ENCODE measurements at places on chromosomes 1 and 21.

- DNase-seq = no peak
Measured at GRCh38 chr1:108141621-108142020, 58.5 kb downstream of the SLC25A24 start.

DNA sequence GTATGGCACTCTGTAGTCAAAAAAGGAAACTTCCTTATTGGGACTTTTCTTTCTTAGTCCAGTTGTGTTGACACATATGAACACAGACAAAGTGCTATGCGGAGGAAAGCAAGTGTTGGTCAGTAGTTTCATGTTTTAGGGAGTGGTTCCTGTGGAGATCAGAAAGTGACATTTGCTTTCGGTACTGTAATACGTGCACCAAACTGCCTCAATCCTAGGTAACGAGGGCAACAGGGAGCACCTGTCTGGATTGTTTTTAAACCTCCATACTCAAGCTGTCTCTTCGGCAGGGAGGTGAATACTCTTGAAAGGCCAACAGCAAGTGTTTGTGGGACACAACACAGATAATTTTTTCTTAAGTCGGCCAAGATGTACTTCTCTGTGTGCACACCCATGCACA lies 9.1 kb downstream of the RHOU start:
- DNase-seq = no peak

DNA sequence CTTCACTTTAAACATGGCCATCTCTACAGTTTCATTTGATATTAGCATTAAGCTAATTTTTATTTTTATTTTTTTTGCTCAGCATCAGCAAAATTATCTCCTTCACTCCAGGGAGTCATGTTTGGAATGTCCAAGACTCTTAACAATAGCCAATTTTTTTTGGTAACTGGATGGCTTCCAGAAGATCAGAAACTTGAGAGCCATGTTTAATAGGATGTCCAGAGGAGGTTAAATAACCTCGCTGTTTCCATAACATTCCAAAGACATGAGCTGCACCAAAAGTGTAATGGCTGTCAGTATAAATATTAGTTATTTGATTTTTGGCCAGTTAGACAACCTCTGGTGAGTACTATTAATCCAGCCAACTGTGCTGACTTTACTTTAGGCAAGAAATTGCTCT lies 80.7 kb downstream of the DNTTIP2 start:
- DNase-seq = no peak

DNA sequence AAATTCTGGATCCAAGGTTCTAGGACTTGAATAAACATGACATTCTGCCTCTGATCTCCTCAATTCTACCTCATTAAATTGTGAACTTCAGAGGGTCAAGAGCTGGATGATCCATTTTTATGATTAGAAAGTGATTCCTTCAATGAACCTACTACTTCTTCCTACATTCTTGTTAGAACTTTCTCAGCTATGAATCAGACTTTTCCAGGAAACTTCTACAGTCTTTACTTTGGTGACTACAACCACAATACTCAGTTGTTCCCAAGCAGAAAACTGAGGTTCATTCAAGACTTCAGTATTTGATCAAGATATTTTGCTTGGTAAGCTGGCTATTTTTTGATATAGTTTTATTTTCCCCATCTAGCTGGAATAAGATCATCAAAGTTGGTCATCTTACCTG lies 51.4 kb downstream of the CDC7 start:
- DNase-seq = no peak

DNA sequence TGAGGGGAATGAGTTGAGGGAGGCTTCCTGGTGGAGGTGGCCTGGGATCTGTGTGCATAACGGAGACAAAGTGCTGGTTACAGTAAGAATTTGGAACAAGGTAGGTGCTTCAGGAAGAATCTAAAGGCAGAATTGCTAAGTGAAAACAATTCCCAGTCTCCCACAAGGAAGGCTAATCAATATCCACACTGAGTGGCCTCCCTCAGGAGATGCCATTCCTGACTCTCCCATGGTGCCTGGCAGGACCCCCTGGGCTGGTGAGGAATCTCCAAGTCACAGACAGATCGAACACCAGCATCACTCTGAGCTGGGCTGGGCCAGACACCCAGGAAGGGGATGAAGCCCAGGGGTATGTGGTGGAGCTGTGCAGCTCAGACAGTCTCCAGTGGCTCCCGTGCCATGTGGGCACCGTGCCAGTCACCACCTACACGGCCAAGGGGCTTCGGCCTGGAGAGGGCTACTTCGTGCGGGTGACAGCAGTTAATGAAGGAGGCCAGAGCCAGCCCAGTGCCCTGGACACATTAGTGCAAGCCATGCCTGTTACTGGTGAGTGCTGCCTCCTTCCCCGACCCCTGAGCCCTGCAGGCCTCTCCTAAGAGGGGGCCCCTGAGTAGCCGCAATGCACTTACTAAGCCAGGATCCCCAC lies 30.7 kb downstream of the IGFN1 start:
- DNase-seq = no peak

DNA sequence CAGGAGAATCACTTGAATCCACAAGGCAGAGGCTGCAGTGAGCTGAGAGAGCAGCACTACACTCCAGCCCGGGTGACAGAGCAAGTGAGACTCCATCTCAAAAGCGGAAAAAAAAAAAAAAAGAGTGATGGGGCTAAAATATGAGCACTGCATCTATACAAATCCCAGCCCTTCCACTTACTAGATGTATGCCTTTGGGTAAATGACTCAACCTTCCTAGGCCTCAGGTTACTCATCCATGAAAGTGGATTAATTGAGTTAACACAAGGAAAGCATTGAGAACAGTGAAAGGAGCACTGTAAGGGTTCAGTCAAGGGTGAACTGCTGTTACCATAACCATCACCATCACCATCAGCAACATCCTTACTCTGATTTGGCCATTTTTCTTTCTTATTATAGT lies 226.4 kb upstream of the C8B start:
- DNase-seq = no peak

DNA sequence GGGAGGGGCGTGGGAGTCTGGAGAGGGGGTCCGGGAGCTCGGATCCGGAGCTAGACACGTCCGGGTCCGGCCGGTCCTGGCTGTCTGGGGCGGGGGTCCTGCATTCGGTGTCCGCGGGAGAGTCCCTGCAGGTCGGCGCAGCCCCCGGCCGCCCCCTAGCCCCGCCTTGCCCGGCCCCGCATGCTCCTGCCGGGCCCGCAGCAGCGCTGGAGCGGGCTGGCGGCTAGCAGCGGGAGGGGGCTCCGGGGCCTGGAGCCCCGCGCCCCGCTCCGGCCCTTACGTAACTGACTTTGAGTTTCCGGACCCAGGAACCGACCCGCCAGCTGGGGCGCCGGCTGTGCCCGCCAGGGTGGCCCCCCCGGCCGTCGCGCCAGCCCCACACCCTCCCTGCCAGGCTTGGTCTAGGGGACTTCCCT lies 26.9 kb upstream of the EPB41 start:
- peak; percentile 81 for DNase-seq

GRCh38 chr1:65059930-65060538 lies 88.0 kb upstream of the AK4 start:
- DNase-seq = no peak

DNA sequence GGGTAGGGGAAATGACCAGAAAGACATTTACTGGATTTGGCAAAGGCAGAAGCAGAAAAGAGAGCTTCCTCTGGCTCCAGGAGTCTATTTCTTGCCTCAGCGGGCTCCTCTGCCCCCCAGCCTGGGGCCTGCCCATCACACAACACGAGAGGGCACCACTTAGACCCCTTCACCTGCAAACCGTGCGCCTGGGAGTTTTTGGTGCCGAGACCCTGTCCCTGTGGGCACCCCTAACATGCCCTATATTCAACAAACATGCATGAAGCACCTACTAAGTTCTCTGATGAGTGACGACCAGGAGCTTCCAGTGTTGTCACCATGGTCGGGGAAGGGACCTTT lies 18.8 kb downstream of the IL6R start:
- DNase-seq = no peak

DNA sequence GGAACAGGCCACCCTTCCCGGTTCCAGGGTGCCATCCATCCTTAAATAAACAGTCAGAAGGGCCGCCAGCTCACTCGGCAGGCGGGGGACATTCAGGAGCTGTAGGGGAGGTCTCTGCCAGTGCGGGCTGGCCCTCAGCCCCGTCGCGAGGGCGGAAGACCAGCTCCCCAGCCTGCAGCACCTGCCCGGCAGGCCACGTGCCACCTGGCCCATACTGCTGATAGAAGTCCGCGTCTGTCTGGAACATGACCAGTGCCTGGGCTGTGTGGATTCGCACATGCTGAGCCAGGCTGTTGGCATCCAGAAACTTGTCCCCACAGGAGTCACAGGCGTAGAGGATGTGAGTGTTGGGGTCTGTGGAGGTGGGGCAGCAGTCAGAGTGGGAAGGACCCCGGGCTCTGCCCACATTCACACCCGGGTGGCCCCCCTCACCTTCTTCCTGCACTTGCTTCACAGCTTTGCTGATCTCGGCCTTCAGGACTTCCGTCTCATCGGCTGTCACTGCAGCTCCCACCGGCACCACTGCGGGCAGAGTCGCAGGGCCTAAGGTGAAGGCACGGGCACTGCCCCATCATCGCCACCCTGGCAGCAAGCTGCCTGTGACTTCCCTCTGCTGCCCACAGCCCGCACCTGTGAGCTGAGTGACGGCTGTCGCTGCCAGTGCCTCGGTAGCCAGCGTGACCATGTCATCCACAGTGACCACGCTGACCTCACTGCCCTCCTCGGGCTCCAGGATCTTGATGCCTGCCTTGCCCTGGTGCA lies 33.8 kb downstream of the ZBTB17 start:
- no peak for DNase-seq

- DNase-seq = no peak
Measured at GRCh38 chr1:98342566-98342965, 319.0 kb upstream of the SNX7 start.

- no peak for DNase-seq
Measured at GRCh38 chr1:3533067-3534048, 78.0 kb downstream of the MEGF6 start.

DNA sequence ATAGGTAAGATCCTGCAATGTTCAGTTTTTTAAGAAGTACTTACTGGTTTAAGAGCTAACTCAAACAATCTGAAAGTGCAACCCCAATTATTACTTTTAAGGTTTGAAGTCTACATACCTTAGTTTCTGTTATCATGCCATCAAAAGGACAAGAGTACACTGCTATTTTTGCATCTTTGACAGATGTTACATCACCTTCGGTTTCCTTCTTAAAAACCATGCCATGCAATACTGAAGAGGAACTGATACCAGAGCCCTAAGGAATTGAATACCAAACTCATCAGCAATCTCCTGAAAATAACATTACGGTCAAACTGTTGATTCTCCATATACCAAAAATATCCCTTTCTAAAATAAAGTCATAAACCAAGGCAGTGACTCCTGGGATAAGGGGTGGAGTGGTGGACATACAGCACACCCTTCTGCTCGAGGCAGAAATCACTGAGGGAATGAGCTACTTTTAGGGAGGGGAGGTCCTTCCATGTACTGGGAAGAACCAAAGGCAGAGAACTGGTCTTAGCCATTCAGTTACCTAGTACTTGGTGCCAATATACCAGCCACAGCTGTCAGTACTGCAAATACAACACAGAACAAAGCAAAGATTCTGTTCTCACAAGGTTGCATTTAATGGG lies 8.5 kb downstream of the CCT8 start:
- no peak for DNase-seq

DNA sequence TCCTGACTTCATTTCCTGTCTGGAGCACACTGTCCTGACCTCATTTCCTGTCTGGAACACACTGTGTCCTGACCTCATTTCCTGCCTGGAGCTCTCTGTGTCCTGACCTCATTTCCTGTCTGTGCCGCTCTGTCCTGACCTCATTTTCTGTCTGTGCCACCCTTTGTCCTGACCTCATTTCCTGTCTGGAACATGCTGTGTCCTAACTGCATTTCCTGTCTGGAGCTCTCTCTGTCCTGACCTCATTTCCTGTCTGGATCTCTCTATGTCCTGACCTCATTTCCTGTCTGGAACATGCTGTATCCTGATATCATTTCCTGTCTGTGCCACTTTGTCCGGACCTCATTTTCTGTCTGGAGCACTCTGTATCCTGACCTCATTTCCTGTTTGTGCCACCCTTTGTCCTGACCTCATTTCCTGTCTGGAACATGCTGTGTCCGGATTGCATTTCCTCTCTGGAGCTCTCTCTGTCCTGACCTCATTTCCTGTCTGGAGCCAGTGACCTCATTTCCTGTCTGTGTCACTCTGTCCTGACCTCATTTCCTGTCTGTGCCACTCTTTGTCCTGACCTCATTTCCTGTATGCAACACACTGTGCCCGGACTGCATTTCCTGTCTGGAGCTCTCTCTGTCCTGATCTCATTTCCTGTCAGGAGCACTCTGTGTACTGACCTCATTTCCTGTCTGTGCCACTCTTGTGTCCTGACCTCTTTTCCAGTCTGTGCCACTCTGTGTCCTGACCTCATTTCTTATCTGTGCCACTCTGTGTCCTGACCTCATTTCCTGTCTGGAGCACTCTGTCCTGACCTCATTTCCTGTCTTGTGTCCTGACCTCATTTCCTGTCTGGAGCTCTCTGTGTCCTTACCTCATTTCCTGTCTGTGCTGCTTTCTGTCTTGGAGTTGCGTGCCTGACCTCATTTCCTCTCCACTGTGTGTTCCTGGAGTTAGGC lies 27.6 kb downstream of the SKI start:
- peak; percentile 91 for DNase-seq

DNA sequence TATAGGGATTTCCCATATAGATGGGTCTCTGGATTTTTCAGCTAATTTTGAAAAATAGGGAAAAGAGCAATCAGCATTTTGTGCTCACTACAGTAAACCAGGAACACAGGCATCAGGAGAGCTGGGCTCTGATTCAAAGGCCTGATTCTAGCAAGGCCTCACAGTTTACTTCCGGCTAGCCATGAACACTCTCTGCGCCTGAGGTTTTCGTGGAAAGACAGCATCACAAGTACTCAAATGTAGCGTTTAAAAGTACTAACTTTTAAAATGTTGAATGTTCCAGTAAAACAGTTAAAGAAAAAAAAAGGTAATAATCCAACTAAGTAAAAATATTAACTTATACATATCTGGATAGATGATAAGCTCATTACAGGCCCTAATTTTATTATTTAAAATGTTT lies 120.6 kb downstream of the SLC45A1 start:
- no peak for DNase-seq

- peak; percentile 18 for DNase-seq
Measured at GRCh38 chr1:245056913-245057312, 97.9 kb upstream of the KIF26B start.

DNA sequence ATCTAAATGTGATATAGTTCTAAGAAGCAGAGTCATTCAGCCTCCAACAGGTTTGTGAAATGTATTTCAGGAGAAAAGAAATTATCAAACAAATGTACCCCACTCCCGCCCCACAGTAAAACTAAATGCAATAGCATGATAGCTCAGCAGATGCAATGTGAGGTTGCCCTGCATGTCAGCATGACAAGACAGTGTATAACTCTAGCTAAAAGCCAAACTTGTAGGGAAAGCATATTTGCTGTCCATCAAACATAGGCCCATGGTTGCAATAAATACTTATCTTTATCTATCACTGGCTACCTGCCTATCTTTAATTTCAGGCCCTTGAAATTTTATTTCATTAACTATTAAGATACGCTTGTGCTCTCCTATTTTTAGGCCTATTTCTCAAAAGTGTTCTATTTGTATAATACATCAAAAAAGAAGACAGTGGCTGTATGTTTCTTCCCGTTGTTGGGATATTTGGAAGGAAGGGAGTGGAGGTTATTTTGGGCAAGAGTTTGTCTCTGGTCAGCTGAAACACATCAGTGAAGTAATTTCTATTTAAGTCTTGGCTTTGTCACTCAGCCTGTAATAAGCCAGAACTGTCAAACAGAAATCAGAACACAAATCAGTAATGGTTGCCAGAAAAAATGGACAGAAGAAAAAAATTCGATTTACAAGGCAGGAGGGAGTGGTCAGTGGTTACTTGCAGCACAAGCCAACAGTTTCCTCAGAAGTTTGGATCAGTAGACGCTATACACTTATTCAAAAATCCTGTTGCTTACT lies 307.4 kb upstream of the ADGRL2 start:
- no peak for DNase-seq
